Central memory CD8-positive, alpha-beta T cell (primary cell): ENCODE measurements at places on chromosomes 4 and X.

- DNase-seq = peak; percentile 34
Measured at GRCh38 chrX:40539214-40540142, 41.3 kb upstream of the ATP6AP2 start.

GRCh38 chr4:64559571-64559970 is 150.3 kb upstream of the TECRL start:
- no peak for DNase-seq

DNA sequence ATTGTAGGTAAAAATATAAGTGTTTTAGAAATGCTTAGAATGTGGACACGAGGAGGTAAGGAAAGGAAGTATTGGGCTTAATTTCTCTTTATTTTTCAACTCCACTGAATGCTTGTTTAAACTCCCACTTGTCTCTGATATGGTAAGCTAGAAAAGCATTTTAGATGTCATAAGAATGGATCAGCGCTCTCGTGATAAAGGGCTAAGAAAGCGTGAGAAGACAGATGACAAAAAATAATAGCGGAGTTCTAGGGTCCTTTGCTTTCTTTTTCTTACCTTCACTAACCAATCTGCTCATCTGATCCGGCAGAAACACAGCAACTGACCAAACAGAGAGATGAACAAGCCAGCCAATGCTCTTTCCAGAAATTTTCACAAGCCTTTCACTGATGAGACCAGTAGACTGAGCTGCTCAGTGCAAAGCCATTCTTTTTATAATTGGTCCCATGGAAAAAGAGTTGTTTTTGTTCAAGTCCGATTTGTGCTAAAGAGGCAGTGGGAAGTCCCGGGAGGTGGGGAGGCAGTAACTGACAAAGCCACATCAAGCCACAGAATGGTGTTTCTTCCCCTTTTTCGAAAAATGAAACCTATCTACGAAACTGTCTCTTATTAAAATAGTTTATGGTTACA is at the start of gene TASL:
Gene TASL (minus strand): TSS at position 405 of the 630 bp plus-strand sequence. CDS start 17,411 bp downstream, outside the sequence.
- no peak for DNase-seq

DNA sequence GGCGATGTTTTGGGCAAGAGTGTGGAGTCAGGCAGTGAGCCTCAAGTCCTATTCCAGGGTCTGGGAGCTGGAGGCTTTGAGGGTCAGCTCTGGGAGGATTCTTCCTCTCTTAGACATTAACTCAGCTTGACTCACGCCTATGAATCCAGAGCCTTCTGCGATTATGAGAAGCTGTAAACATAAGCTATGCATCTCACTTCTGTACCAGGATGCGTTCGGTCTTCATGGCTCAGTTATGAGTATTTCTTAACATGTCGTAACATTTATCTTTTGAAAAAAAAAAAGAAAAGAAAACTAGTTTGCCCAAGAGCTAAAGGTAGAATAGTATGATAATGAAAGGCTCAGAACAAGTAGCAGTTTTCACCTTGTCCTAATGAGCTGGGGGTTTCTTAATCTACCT is 4.6 kb downstream of the SHROOM2 start:
- DNase-seq = no peak

GRCh38 chrX:903116-903515 is 272.5 kb downstream of the SHOX start:
- DNase-seq = no peak

- DNase-seq = no peak
Measured at GRCh38 chrX:76172325-76172893, 453 bp upstream of the PBDC1 start.

DNA sequence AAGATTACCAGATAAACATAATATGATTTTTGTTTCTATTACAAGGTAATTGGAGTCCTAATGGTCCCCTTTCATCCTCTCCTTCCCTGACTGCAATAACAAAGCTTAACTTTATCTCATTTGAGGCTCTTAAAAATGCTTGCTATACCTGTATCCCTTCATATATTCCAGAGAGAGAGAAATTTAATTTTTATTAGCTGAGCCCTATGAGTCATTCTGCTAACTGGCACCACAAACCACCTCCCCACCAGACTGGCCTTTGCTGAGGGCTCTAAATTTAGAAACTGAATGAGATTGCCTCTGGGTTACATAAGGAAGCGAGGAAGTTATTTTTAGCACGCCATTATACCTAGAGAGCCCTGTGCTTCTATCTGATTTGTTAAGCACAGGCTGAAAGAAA is 27.4 kb downstream of the CBLL2 start:
- no peak for DNase-seq

GRCh38 chrX:37993837-37994619 is 12.3 kb upstream of the SYTL5 start:
- no peak for DNase-seq

- no peak for DNase-seq
Measured at GRCh38 chrX:360496-361150, 26.1 kb downstream of the PPP2R3B start.

DNA sequence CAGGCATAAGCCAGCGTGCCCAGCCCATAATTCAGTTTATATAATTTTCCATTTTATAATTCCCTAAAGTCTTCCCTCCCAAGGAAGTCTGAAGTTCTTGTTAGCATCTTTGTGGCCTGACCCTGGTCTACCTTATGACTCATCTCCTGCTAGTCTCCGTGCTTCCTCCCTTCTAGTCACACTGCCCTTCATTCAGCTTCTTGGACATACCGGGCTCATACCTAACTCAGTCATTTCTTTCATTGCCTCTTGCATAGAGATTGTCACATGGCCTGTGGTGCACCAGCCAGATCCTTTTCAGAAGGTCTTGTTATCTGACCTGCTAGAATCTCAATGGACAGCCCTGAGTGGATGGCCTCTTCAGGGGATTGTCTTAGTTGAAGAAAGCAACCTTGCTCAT is 22.8 kb upstream of the MAML3 start:
- no peak for DNase-seq

- DNase-seq = no peak
Measured at GRCh38 chrX:13327666-13328065, 7.8 kb upstream of the ATXN3L start.

GRCh38 chrX:20378233-20378920 is 111.7 kb upstream of the RPS6KA3 start:
- DNase-seq = no peak

DNA sequence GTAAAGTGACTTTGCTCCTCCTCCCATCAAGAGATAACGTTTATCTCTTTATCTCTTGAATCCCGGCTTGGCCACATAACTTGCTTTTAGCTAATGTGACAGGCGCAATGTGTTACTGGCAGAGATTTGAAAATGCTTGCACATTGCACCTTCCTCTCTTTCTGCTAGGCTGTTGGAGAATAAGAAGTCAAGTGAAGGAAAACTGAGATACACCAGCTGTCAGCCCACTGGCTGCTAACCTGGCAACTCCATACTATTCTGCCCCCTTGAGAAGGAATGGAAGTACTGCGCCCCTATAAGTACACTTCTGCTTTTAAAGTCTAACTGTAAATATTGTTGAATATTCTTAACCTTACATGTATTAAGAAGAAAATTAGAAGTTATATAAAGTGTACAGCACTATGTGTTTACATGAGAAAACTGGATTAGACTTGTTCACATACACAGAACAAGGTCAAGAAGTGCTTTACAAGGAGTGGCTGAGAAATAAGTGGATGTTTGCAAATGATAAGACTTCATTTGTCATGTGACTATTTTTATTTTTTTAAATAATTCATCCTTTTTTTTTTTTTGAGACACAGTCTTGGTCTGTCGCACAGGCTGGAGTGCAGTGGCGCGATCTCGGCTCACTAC is 424.5 kb upstream of the CTSO start:
- no peak for DNase-seq

DNA sequence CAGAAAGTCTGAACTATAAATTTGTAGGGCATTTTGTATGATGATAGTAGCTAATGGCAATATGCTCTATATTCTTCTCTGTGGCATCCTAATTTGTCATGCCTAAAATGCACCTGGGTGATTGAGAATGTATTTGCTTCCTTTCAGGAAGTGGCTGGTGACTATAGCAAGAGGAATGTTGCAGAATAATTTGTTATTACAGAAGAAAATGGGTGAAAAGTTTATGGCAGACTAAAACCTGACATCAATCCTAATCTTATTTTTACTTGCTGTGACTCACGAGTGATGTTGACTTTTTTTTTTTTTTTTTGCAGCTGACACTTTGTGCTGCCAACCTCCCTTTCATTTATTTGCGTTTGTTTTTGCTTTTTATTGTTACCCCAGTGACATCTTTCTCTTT is 141.1 kb downstream of the MSL3 start:
- DNase-seq = no peak

- DNase-seq = no peak
Measured at GRCh38 chr4:4248885-4249203, 821 bp upstream of the TMEM128 start.

- no peak for DNase-seq
Measured at GRCh38 chr4:82585690-82586435, 24.1 kb upstream of the TMEM150C start.

DNA sequence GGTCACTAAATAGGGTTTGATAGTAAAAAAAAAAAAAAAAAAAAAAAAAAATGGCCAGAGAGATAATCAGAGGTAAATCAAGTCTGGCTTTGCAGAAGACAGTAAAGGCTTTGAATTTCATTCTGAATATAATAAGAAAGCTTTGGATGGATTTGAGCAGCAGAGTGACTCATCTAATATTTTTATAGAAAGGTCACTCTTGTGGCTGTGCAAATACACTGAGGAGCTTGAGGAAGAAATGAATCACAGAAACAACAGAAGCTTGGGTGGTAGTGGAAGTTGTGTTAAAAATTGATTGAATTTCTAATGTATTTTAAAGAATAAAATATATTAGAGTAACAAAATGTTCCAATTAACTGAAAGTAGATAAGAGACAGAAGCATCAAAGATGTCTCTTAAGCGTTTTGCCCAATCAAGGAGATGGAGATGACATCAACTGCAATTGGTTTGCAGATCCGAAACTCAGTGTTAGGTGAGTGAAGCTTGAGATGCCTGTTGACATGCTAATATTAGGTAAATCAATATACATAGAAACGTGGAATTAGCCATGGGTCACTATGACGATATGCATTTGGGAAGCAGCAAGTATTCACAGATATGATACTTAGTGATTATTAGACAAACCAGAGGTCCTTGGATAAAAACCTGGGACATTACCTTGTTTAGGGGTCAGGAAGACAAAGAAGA is 280.5 kb downstream of the GPM6A start:
- no peak for DNase-seq

DNA sequence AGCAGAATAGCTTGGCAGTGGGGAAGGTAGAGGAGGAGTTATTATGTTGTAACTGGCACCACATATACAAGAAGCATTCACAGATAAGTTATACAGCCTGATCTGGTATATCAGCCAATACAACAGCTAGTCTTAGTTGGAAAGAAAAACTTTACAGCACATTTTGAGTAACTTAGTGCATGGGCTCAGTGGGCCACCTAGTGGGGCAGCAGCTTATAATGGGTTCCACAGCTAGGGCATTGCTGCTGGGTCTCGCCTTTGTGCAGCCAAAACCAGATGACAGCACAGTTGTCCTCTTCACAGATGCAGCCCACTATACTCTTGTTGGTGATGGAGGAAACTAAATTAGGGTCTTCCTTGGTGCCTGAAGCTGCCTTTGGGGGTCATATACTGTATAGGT is 448.1 kb upstream of the RASGEF1B start:
- DNase-seq = no peak

- DNase-seq = no peak
Measured at GRCh38 chr4:41428601-41429279, 109.2 kb upstream of the LIMCH1 start.

GRCh38 chrX:73214426-73215094 is at the start of gene NAP1L2:
TSS of gene NAP1L2 (minus strand) at chrX:73214851. CDS start at chrX:73214492, 359 bp downstream.
- DNase-seq = peak; percentile 12

DNA sequence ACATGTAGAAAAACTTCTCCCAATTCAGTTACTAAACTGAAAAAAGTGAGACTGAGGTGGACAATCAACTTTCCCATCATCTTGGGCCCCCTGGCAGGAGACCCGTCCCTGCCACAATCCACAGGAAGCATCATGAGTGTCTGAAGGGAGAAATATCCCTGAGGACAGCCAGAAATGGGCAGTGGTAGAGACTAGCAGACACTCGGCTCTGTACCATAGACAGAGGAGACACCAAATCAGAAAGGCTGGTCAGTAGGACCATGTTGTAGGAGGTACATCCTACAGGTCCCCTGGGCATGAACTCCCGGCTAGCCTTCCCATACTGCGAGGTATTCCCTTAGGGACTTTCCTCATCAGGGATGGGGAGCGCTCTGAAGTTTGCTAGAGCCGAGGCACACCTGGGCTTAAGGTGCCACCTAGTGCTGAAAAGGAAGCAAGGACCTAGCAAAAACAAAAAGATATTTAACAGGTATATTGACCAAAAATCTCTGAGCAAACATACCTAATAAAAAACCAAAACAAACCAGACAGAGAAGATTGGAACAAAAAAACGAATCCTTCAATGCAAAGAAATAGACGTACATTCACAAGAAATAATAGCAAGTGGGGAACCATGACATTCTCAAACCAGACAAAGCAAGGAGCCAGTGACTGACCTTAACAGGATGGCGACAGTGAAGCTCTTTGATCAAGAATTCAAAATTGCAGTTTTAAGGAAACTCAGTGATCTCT is 55.6 kb downstream of the HAUS3 start:
- DNase-seq = no peak

DNA sequence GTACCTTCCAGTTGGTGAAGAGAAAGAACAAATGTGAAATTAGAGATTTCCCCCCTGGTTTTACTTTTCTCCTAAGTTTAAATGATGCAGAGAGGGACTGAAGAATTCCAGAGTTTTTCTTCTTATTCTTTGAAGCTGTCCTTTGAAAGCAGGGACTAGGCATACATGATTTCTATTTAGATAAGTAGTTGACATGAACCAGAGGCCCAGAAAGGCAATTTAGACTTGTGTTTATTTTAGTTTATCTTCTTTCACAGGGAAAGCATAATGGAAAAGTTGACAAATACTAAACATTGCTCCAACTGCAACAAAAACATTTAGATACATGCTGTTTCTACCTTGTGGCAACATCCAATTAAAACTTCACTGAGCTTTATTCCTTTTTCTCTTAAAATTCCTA is 32.0 kb downstream of the PTPN13 start:
- no peak for DNase-seq

DNA sequence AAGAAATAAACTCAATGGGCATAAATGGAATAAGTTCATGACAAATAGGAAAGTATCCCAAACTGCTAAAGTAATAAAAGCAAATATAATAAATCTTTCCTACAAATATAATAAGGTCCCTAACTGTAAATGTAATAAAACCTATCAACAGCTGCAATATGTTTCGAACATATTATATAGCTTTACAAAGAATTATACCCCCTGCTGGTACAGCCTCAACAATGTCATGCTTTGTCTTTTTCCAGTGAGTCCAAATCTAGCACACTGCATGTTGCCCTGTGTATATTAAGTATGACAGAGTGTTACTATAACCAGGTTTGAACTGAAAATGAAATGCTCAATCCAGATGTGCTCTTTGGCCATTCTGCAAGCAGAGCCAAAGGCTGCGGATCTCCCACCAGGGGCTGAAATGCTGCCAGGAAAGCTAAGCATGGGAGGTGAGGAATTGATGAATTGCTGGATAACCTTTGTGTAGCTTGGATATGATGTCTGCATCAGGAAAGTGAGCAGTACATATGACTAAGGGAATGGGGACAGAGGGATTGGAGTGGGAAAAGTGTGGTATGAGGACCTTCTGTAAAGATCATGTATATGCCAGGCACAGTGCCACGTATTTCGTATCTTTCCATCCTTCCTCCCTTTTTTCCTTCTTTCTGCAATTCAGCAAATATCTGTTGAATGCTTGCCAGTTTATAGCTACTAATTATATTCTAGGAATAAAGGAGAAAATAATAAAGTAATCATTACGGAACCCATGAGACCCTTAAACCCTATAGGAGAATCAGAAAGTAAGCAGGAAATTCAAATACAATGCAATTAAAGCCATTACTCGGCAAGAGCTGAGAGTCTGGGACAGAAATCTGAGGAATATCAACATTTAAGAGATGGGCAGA is 954.6 kb upstream of the LCORL start:
- no peak for DNase-seq
